ENCODE measurements at places on chromosomes 11 and 22.
A peak's percentile ranks its signal among the peaks of the same experiment; 100 is the strongest.

DNA sequence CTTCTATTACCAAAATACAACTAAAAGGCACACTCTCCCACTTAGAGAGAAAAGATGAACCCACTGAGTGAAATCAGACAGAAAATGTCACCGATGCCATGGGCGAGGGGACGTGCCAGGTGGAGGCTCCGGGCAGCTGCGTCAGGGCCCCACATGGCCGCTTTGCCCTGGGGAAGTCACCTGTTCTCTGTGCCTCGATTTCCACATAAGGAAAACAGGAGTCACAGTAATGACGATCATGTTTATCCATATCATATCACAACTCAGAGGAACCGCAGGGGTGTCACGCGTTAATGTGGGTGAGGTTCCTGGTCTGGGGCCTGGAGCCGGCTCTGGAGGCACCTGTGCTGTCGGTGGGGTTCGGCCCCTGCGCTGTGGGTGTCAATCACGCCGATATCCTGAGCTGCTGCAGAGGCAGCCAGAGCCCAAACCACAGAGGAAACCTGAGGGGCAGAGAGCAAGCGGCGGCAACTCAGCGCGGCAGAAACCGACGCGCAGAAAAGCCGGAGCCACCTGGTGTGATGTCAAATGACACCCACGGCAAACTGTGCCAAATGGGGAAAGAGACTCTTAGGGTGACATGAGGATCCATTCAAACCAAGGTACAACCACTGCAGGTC is 243.7 kb downstream of the BRD1 start:
- DNase-seq: no peak

GRCh38 chr22:26546282-26546681 is 34.0 kb upstream of the TFIP11 start:
- DNase-seq: no peak

DNA sequence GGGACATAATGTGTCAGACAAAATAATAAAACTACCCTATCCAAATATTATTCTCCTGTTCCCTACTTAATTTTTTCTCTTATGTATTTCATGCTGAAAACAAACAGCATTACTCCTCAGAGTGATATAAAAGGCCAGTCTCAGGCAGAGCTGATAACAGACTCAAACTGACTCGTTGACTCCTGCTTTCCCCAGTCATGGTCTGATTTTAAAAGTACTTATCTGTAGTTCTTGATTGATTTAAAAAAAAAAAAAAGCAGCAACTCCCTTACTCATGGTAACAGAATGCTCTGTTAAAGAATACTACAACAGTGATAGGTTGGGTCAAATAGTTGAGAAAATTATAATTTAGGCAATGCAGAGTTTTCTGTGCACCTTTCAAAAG is 90.3 kb upstream of the BARX2 start:
- no peak for DNase-seq

DNA sequence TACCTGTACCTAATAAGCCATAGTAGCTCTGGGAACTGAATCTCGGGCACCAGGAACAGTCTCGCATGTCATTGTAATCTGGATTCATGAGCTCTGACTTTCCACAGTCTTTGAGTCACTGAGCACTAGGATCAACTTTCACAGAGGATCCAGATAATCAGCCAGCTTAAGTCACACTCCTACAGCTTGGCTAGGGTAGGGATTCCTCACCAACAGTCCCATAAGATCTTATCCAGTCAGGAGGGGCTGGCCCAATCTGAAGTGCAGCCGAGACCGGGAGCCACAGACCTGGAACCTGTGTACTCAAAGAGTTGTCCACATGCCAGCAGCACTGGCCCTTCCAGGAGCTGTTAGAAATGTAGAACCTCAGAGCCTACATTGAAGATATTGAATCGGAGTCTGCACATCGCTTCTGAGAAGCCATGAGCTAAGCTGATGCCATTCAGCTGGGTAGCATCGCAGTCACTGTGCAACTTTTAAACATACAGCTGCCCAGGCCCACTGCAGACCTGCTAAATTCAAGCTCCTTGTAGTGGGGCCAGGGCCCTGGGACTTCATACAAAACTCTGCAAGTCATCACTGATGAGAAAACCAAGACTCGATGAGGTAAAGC is 538.8 kb upstream of the B3GAT1 start:
- peak; percentile 26 for DNase-seq

- DNase-seq: no peak
Observed at GRCh38 chr11:57144531-57145320, 37.0 kb upstream of the LRRC55 start.

DNA sequence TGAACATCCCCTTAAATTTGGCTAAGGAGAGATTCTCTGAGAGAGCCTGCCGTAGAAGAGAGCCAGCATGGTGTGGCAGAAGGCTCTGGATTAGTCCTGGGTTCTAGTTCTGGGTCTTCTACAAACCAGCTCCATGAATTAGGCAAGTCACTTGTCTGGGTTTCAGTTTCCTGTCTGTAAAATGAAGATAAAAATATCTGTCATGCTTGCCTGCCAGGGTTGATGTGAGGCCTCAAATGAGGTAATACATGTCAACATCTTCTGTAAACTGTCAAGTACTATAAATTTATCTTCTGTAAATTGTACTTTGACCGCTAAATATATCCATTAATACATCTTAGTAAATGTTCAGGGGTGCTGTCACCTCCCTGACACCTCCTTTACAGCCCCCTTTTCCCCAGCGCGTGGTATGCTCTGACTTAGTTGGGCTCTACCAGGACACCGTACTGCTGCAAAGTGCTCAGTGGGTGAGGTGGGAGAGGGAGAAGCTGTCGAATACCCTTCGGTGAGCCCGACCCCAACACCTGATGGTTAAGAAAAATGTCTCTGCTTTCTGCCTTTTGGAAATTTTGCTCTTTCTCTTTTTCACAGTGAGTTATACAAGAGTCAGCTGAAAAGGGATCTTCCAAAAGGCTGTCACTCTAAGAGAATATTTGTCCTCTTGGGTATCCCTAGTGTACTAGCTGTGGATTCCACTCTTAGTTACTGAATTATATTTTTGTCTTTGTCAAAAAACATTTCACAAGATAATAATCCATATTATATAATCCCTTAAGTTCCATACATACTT is 15.0 kb downstream of the RBX1 start:
- peak; percentile 8 for DNase-seq

- DNase-seq: peak; percentile 28
Observed at GRCh38 chr22:27799015-27799826, 2.3 kb downstream of the MN1 start.

DNA sequence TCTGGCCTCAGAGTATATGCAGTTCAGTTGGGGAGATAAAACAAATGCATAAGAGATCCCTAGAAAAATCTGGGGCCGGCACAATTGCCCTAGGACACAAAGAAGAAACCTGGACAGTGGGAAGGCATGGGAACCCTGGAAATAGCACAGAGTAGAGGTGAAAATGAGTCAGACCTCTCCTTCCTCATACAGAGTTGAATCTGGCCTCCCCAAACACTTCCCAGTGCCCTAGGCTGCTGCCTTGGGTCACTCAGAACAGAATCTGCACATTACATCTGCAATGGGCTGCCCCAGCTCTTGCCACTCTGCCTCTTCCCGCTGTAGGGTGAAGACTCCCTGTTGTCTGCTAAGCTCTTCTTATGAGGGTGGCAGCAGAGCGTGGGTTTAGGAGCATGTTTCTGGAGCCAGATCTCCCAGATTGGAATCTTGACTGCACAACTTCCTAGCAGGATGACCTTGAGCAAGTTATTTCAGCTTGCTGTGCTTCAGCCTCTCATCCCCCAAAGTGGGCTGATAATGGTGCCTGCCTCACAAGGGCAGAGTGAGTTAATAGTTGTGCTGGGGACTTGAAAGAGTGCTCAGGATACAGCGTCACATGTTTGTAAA is 47.1 kb upstream of the NECTIN1 start:
- DNase-seq: no peak

DNA sequence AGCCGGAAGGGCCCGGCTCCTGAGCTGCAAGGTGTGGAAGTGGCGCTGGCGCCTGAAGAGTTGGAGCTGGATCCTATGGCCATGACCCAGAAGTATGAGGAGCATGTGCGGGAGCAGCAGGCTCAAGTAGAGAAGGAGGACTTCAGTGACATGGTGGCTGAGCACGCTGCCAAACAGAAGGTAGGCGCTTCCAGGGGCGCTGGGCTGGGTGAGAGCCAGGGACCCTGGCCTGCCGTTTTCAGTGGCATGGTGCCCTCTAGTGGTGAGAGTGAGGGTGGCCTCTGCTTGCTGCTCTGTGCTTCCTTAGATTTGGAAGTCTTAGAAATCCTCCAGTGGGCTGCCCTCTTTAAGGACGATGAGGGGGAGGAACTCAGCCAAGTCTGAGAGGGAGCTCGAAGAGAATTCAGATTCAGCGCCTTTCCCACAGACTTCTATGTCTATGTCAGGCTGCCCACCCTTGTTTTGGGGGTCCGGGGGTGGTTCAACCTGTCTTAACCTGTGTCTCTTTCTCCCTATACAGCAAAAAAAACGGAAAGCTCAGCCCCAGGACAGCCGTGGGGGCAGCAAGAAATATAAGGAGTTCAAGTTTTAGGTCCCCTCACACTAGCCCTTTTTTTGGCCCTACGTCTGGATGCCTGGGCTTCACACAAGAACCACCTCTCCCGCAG is 1.8 kb upstream of the PACS1 start:
- DNase-seq: peak; percentile 79

- no peak for DNase-seq
Observed at GRCh38 chr11:3231550-3231850, 717 bp downstream of the MRGPRE start.

- DNase-seq: no peak
Observed at GRCh38 chr22:37362621-37363020, 64.7 kb downstream of the ELFN2 start.

DNA sequence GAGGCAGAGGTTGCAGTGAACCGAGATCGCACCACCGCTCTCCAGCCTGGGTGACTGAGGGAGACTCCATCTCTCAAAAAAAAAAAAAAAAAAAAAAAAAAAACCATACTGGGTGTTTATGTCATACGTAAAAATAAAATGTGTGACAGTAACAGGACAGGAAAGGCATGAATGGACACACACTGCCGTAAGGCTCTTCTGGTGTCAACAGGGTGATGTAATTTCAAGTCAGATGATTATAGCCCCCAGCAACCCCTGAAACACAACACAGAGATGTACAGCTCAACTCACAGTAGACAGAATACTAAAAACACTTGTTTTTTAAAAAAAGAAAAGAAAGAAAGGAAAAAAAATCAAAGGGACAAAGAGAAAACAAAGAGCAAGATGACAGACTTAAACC is 22.2 kb downstream of the SBF1 start:
- DNase-seq: no peak

DNA sequence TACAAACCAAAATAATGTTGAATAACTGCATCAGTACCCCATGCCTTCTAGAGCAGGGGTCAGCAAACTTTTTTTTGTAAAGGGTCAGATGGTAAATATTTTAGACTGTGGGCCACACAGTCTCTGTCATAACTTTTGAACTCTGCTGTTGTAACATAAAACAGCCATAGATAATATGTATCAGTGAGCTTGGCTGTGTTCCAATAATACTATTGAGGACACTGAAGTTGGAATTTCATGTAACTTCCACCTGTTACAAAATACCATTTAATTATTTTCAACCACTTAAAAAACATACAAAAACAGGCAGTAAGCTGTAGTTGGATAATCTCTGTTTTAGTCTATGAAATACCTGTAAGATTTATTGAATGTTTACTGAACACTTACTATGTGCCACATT is 55.2 kb downstream of the PICALM start:
- DNase-seq: peak; percentile 15

DNA sequence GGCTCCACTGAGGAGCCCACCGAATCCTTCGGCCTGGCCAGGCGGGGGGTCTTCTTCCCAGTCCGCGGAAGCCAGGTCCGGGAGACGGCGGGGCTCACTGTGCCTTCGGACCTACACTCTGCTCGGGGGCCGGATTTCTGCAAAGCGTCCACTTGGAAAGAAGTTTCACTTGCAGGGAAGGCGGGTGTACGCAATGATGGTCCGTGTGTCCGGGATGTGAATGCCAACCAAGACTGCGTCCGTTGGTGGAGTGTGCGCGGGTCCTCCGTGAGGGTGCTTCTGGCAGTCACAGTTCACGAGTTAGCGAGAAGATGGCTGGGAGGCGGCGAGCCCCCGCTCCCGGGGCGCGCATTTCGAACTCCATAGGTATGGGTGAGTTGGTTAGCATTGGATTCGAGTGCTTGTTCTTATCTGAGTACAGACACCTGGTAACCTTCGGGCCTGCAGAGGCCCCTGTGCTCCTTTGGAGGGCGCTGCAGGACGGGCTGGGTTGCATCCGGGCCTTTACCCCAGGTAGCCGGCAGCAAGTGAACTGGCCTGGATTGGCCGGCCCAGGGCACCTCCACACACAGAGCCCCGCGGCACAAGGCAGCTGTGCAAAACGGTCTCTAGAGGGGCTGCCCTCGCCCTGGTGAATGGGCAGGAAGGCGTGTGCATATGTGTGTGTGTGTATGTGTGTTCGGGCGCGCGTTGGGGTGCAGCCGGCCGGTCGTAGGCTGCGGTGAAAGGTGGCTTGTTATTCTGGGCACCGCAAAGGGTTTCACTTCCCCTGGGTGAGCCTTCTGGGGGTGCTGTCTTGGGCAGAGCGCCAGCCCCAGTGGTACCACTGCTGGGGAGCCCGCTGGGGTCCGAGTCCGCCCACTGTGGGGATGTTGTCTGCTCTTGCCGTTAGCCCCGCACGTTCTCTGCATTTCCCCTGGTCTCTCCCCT is 13.3 kb upstream of the CYP2R1 start:
- DNase-seq: peak; percentile 55

- DNase-seq: no peak
Observed at GRCh38 chr11:72642043-72642883, 32.0 kb downstream of the PDE2A start.

DNA sequence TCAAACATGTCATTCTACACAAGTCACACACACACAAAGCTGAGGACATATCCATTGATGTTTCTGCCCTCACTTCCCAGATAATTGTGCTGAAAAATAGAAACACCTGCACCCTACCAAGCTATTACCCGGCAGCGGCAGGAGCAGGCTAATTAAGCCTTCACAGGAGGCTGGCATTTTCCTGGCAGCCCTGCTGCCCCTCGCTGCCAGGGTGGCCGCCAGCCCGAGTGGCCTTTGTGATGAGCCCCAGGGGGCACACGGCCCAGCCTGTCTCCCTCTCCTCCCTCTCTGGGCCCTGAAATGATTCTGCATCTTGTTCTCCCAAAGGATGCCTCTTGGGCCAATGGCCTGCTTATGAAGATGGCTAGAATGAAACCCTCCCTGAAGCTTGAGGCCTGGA is 76.2 kb upstream of the TP53I11 start:
- no peak for DNase-seq

- DNase-seq: peak; percentile 46
Observed at GRCh38 chr22:37267135-37267587, 15.1 kb upstream of the CYTH4 start.

DNA sequence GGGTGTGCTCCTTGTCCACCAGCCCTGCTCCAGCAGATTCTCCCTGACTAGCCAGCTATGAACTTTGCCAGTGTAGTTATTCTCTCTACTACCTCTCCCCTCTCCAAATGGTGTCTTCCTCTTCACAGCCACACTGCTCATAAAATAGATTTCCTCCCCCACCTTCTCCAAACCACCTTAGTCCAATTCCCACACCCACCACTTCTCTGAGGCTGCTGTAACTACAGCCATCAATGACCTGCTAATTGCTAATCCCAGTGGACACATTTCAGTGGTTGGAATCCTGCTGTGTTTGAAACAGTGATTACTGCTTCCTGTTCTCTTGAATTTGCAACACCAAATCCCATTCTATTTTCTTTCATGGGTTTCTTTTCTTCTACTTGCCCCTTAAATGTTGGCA is 23.4 kb downstream of the SYT9 start:
- DNase-seq: no peak

- DNase-seq: no peak
Observed at GRCh38 chr11:31687861-31688260, 123.3 kb downstream of the PAX6 start.

GRCh38 chr11:75606099-75606498 is 44.0 kb downstream of the SERPINH1 start:
- DNase-seq: no peak

- no peak for DNase-seq
Observed at GRCh38 chr11:18471995-18472394, 16.3 kb downstream of the LDHAL6A start.
